Stimulated activated naive B cell treated with anti-CD40 and anti-IgM and Interleukin-4, amounts not matched to agents 10 μg/mL and 1 μg/mL and 100 μg/mL, for 72 hours (primary cell): ENCODE measurements at places on chromosomes 4 and X.

GRCh38 chrX:71514367-71515037 lies 18.4 kb upstream of the OGT start:
- peak; percentile 5 for DNase-seq

DNA sequence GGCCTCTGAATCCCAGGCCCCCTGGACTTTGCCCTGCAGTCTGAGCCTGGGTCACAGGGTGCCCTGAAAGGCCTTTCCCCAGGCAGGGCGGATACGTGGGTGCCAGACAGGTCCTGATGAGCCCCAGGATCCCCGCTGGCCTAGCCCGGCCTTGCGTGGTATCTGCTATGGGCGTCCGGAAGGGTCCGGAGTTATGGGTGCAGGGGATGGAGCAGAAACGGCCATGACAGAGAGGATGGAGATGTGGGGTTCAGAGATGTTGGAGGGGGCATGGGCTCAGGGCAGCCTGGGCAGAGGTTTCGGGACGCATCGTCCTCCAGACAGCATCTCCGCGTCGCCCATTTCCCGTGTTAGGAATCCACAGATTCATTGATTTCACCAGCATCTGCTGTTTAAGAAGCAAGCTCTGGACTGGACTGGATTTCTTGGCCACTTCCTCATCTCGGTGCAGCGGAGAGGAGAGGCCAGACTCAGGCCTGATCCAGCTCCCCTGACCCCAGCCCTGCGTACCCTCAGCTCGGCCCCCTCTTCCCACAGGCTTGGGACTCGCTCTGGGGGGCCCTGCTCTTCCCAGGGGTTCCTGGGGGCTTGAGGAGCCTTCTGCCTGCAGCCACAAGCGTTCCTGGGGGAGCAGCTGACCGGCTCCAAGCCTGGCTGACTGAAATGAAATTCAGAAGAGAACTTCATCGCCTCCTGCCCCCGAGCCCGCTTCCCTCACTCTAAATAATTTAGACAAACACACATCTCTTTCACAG lies 86.9 kb upstream of the ADRA2C start:
- no peak for DNase-seq

GRCh38 chrX:17692709-17693346 lies 44.5 kb upstream of the SCML1 start:
- DNase-seq = no peak

GRCh38 chr4:117907646-117908045 lies 126.6 kb upstream of the NDST3 start:
- no peak for DNase-seq

DNA sequence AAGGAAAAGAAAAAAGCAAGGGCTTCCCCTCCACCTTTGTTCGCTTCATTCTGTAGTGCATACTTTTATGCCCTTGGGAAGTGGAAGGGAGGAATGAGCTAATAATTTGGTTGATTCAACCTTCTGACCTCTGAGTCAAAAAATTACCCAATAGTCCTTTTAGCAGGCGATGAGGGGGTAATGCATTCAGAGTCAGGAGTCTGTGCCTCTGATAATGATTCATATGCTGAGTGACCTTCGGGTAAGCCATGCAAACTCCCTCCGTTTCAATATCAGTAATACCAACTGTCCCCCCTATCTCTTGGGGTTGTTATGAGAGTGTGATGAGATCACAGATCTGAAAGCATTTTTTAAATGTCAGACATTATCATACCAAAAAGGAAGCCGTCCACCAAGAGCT lies 41.6 kb upstream of the ACSL4 start:
- DNase-seq = peak; percentile 24

GRCh38 chrX:116317409-116317808 lies 119.0 kb upstream of the SLC6A14 start:
- DNase-seq = no peak

DNA sequence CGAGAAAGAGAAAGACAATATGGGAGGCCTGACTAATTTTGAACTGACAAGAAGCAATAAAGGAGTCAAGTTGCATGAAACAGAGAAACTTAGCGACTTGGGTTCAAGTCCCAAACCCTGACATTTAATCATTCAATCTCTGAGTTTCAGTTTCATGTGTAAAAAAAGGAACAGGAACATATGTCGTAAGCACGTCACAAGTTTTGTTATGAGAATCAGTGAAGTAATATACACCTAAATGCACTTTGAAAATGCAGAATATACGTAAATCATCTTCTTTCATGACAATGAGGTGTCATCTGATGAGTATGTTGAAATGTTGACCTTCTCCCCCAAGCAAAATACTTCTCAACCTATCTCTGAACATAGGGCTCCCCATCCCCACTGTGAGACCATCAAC lies 10.4 kb downstream of the ACOT9 start:
- DNase-seq = no peak

GRCh38 chr4:47990145-47990544 lies 26.3 kb downstream of the CNGA1 start:
- DNase-seq = no peak

- DNase-seq = no peak
Measured at GRCh38 chr4:105257817-105258495, 111.3 kb downstream of the TET2 start.

- no peak for DNase-seq
Measured at GRCh38 chrX:122552286-122552800, 631.7 kb upstream of the GRIA3 start.

DNA sequence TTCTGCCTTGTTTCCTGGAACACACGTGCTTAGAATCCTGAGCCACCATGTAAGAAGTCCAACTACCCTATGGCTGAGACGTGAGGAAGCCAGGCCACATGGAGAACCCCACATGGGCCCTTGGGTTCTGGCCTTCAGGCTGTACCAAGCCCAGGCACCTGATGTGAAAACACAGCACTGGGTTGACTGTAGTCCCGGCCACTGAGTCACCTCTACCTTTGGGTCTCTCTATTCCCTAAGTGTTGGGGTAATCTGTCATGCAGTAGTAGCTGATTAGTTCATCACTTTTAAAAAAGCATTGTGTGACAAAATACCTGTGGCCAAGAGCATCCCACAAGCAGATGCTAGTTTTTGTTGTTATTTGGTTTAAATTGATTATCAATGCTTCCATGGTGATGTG lies 24.3 kb downstream of the CFAP97 start:
- DNase-seq = no peak
